ENCODE measurements at places on chromosomes 11 and 22.

- no peak for DNase-seq
These were observed 62.9 kb upstream of the ATXN10 start for GRCh38 chr22:45608763-45609180.

- DNase-seq, result no peak
These were observed 11.6 kb downstream of the LIF start for GRCh38 chr22:30234786-30235470.

- no peak for DNase-seq
These were observed 197.5 kb downstream of the CADM1 start for GRCh38 chr11:115306689-115307088.

GRCh38 chr11:35178067-35178805 lies 39.3 kb downstream of the CD44 start:
- DNase-seq, result no peak

GRCh38 chr11:17742019-17742418 lies 7.4 kb downstream of the KCNC1 start:
- no peak for DNase-seq

GRCh38 chr11:61417670-61418069 lies 12.1 kb downstream of the CPSF7 start:
- no peak for DNase-seq

DNA sequence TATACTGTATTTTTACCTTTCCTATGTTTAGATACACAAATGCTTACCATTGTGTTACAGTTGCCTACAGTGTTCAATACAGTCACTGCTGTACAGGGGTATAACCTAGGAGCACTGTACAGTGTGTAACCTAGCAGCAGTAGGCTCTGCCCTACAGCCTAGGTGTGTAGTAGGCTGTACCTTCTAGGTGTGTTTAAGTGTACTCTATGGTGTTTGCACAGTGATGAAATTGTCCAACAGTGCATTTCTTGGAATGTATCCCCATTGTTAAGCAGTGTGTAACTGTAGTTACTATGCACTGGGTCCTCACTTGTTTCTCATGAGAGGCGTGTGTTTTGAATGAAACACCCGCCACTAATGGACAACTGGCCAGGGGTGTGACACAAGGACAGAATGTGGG lies 269.0 kb downstream of the OPCML start:
- no peak for DNase-seq

GRCh38 chr11:10633261-10633660 lies 60.3 kb downstream of the IRAG1 start:
- DNase-seq, result no peak

- DNase-seq, result no peak
These were observed 621.4 kb downstream of the BRD1 start for GRCh38 chr22:49206281-49206680.

DNA sequence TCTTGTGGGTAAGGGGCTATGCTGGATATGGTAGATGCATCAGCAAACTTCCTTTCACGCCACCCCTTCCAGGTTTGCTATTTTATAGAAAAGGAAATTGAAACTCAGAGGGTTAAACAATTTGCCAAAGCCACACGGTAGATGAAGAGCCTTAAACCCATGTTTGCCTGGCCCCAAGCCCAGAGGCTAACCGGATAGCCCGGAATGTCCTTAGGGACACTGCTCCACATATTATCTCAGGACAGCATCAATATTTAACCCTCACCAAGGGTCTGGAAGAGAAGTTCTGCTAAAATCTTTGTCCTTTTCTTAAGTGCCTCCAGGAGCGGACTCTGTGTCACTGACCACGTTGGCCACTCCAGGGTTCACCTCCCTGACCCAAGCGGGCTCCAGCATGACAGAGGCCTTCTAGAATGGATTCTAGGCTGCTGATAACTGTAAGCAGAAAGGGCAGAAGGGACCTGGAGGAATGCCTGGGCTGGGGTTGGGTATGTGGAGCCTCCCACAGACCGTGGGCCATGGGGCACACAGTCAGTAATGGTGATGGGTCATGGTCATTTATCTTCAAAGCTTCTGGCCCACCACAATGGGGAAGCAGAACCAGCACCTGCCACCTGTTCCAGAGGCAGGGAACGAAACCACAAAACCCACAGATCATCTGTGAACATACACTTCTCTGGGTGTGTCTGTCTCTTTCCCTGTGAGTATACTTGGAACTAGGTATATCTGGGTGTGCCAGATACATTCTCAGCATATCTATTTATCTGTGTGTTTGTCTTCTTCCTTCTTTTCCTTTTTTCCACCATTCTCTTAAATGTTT lies 5.4 kb upstream of the TMEM86A start:
- no peak for DNase-seq

DNA sequence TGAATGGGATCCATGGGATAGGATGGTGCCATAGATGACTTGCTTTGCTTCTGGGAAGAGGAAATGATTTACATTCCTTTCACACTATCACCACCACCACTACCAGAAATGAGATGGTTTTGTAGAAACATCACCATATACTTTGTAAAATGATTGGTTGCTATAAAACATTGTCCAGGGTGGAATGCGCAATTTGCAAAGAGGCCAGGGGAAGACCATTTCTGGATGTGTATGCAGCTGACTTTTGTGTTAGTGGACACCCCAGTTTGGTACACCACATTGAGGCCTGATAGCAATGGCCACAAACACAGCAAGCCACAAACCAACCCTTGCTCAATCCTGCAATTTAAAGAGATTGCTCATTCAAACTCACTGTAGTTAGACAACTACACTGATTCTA lies 56.7 kb upstream of the RCN1 start:
- no peak for DNase-seq

DNA sequence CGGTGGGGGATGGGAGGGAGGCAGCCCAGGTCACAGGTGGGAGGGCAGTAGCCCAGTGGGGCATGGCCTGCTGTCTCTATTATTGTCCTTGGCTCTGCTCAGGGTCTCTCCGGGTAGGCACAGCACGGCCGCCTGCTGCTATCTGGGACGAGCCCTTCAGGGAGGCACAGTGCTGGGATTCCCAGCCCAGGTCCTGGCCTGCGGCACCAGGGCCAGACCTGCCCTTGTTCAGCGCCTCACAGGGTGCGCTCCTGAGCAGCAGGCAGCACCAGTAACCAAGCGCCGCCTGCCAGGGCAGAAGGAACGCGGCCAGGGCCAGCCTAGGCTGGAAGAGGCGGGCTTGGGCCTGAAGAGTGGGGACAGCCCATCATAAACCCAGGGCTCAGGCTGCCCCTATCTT lies 151.0 kb downstream of the MPPED1 start:
- DNase-seq, result no peak

DNA sequence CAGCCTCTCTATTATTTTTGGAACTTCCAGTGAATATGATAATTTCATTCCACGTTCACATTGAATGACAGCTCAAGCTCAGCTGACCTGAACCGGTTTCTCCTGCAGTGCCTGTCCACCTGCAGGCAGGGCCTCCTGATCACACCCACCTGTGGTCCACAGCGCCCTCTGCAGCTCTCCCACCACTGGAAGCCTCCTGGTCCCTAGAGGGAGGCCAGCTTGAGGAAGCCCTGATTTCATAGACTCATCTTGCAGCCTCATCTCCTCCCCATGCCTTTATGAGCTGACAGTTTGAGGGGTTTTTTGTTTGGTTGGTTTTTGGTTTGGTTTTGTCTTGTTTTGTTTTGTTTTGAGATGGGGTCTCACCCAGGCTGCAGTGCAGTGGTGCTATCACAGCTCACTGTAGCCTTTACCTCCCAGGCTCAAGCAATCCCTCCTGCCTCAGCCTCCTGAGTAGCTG lies 29.9 kb upstream of the MALAT1 start:
- no peak for DNase-seq

DNA sequence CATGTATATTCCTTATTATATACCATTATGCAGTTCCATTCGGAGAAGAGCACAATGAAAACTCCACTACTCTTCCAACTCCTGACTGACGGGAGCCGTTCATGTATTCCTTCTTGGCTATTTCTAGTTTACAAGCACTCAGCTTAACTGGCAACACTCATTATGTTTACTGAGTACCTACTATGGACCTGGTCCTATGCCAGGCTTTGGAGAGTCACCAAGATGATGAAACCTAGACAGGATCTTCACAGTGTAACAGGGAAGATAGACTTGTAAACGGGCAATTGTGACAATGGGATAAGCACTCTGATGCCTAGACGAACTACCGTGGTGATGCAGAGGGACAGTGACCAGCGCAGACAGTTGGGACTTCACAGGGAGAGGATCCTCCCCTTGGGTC lies 22.3 kb upstream of the ST3GAL4 start:
- no peak for DNase-seq
